HS-27A (cell line): ENCODE measurements at places on chromosomes 3 and 15.

- no peak for DNase-seq
Observed at GRCh38 chr15:74384881-74385643, 17.6 kb upstream of the CYP11A1 start.

DNA sequence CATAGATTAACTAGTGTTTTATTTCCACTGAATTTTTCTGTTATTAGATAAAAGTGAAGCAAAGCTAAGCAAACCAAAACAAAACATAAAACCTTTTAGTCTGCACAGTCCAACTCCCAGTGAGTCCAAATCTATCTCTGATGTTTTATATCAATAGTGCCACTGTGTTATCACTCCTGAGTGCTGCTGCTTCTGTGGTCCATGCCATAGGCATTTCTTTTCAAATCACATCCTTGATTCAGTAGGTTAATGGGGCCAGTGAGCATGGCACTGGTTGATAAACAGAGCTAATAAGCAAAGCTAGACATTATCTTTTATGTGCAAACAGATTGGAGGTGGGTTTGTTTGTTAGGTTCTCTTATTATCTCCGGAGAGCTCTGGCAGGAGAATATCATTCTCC lies 30.0 kb downstream of the RBMS3 start:
- DNase-seq: no peak

- DNase-seq: no peak
Observed at GRCh38 chr3:13194285-13195209, 121.3 kb upstream of the IQSEC1 start.

GRCh38 chr15:93088981-93089726 lies at the start of gene RGMA:
Gene RGMA, minus strand, starts transcription at chr15:93089211. Its CDS starts 279 bp downstream, at chr15:93088932.
- DNase-seq: no peak

DNA sequence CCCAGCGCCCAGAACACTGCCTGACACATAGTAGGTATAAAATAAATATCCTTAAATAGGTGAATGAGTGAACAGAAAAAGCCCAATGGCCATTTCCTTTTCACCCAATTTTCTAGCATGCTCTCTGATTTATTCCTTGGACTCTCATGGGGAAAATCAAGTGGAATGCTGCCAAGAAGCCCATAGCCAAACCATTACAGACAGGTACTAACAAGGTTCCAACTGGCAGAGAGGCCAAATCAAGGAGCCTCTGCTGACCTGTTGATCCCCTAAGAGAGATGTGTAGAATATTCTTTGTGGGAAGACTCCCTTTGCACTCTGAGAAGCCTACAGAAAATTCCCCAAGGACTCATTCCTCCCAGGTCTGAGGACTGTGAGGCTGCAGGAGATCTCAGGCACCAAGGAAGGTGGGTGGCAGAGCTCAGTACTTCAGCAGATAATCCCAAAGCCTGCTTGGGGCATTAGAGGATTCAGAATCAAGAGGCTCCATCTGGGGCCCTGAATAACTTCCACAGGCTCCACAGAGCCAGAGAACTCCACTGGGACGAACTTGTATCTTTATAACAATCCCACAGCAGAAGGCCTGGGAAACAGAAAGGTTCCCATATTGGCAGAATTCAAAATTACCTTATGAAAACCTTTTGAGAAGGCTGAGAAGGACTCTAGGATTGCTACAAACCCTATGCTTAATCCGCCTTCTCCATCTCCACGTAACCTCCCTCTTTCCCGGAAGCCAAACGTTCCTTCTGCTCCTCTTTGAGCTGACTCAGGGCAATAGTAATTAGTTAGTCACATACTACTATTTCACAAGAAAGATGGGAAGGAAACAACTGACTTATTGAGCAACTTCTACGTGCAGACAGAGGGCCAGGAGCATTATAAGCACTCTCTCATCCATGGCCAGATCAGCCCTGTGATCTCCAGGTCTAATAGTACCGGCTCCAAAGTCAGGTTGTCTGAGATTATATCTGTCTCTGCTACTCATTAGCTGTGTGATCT lies 34.5 kb downstream of the PRICKLE2 start:
- DNase-seq: no peak

GRCh38 chr3:5314897-5315296 lies 127.4 kb downstream of the EDEM1 start:
- DNase-seq: no peak
